Panc1 (cell line): ENCODE measurements at places on chromosomes 5 and 9. TPM values are rescaled to one million over a fixed set of nuclear protein-coding genes. Genes with fewer than 3 reads are reported as not detected.

GRCh38 chr5:111752426-111752965 lies 4.5 kb downstream of the NREP start:
- H3K27me3 ChIP-seq = no peaks in the 10 kb centered on the region
- H3K4me1 ChIP-seq = peaks cover 6% of the 10 kb centered on the region; the same call in 1 of the 2 replicates
- H3K4me3 ChIP-seq = no peak overlapping the region
- no peaks in the 10 kb centered on the region for H3K36me3 ChIP-seq

- no peaks in the 10 kb centered on the region for H3K4me1 ChIP-seq
- no peaks in the 10 kb centered on the region for H3K36me3 ChIP-seq
- DNase-seq = no peak
Observed at GRCh38 chr5:98614341-98614740, 159.1 kb upstream of the RGMB start.

DNA sequence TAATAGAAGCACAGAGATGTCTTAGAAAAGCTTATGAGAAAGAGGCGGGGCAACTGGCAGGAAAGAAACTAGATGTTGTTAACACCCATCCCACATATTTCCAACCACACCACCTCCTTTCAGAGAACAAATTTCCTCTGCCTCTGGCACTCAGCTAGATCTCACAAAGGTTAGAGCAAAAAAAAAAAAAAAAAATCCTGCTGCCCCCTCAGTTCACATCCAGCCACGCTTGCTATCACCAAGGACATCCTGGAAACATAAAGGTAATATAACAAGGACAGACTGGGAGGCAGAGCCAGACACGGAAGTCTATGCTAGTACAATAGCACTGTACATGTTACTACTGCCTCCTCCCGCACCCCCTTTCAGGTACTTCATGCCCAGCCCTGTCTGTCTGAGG lies 238.0 kb upstream of the PTGER4 start:
- no peak overlapping the region for H3K27ac ChIP-seq
- H3K27me3 ChIP-seq = no peaks in the 10 kb centered on the region
- no peak overlapping the region for H3K4me3 ChIP-seq
- no peak for DNase-seq
- no peaks in the 10 kb centered on the region for H3K36me3 ChIP-seq
- H3K4me1 ChIP-seq = no peaks in the 10 kb centered on the region

GRCh38 chr5:1470762-1471211 lies 25.5 kb upstream of the SLC6A3 start:
- H3K36me3 ChIP-seq = no peaks in the 10 kb centered on the region
- H3K27me3 ChIP-seq = no peaks in the 10 kb centered on the region
- no peaks in the 10 kb centered on the region for H3K4me1 ChIP-seq

SEC61B gene
- total RNA-seq = 90.4 TPM

DNA sequence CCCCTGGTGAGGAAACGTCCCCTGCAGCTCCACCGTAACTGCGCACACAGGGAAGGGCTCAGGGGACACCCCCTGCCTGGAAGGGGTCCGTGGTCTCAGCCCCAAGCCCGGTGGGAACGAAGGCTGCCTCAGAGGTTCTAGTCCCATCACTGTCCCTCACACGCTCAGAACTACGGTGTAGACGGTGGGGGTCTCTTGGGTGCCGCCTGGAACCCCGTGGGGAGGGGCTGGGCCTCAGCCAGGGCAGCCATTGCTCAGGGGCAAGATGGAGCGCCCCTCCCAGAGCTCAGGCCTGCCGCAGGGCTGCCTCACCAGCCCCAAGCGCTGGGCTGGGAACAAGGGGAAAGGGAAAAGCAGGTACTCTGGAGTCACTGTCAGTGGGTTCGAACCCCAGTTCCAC lies 2.9 kb downstream of the AGPAT2 start:
- no peak for DNase-seq
- H3K4me1 ChIP-seq = peaks cover 20% of the 10 kb centered on the region; the same call in 1 of the 2 replicates
- no peak overlapping the region for H3K4me3 ChIP-seq
- no peak overlapping the region for H3K27ac ChIP-seq

DNA sequence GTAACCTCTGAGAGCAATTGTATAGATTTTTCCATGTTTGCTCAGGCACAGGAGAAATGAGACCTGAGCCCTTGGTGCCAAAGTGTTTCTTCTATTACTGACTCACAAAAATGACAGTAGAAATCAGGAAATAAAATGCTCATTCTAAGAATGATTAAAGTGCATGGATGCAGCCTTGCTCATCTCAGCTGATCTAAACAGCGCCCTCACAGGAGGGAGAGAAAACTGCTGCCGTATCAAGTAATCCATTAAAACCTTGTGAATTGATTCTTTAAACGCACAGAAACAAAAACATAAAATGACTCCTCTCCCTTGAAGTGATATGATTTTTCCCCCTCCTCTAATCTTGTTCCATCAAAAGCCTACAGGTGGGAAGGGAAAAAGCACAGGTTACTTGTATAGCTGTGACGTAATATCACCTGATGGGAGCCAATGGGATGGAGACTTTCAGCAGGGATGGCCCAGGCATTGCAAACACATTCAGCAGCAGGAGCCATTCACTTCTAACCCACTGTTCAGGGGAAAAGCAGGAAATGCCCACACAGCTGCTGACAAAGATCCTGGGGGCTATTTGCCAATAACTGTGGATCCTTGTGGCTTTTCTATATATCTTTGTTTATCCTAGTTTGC lies 76.7 kb downstream of the PLCXD3 start:
- H3K36me3 ChIP-seq = no peaks in the 10 kb centered on the region
- H3K4me3 ChIP-seq = no peak overlapping the region
- DNase-seq = no peak

DNA sequence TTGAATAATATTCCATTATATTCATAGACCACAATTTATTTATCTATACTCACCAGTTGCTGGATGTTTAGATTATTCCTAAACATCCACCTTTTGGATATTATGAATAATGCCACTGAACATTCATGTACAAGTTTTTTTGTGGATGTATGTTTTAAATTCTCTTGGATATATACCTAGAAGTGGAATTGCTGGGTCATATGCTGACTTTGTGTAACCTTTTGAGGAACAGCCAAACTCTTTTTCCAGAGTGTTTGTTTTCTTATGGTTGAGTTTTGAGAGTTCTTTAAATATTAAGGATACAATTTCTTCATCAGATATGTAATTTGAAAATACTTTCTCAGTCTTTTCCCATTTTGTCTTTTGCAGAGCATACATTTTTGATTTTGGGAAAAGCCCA lies 2.7 kb downstream of the VPS13A start:
- H3K27me3 ChIP-seq = no peaks in the 10 kb centered on the region
- no peak for DNase-seq
- no peak overlapping the region for H3K4me3 ChIP-seq
- no peak overlapping the region for H3K27ac ChIP-seq
- no peaks in the 10 kb centered on the region; the same call in 1 of the 2 replicates for H3K4me1 ChIP-seq
- peaks cover 3% of the 10 kb centered on the region; the same call in 1 of the 2 replicates for H3K36me3 ChIP-seq

SIT1 gene
- not detected for total RNA-seq

DNA sequence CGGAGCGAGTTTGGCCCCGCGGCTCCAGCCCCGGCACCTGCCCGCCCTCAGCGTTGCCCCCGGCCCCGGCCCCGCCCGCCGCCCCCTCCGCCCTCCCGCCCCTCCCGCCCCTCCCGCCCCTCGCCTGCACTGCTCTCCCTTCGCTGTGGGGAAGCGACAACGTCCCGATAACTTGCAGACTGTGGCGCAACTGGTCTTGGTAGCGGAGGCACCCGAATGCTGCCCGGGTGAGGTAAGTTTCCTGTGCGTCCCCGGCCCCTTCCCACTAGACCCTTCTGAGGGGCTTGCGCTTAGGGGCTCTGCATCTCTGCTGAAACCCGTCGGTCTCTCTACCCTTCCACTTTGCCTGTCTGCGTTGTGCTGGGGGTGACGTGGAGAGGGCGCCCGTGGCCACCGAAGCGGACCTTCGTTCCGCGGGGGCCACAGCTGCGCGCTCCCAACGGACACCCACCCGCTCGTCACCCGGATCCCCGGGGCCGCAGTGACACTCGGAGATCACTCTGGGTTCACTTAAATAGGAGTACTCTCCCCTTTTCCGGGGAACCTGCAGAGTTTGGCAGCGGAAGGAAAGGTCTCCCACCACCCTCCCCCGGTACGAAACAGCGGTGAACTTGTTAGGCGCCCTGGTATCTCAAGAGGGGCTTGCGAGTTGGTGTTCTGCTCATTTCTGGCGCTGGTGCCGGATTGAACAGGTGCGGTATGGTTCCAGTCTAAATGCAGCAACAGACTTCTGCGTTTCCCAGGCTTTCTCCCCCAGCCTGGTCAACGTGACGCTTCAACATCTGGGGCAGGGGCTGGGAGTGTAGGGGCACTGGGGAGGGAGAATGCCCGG lies 707 bp downstream of the PIP5K1B start:
- peak overlapping the region; percentile 40 for H3K4me3 ChIP-seq
- H3K27ac ChIP-seq = no peak overlapping the region
- H3K27me3 ChIP-seq = peaks cover 15% of the 10 kb centered on the region
- no peaks in the 10 kb centered on the region for H3K36me3 ChIP-seq
- DNase-seq = no peak

- no peak for DNase-seq
- H3K27me3 ChIP-seq = no peaks in the 10 kb centered on the region
- H3K4me3 ChIP-seq = no peak overlapping the region
- no peaks in the 10 kb centered on the region for H3K4me1 ChIP-seq
- no peak overlapping the region for H3K27ac ChIP-seq
Observed at GRCh38 chr5:16704945-16705344, 88.1 kb upstream of the RETREG1 start.

DNA sequence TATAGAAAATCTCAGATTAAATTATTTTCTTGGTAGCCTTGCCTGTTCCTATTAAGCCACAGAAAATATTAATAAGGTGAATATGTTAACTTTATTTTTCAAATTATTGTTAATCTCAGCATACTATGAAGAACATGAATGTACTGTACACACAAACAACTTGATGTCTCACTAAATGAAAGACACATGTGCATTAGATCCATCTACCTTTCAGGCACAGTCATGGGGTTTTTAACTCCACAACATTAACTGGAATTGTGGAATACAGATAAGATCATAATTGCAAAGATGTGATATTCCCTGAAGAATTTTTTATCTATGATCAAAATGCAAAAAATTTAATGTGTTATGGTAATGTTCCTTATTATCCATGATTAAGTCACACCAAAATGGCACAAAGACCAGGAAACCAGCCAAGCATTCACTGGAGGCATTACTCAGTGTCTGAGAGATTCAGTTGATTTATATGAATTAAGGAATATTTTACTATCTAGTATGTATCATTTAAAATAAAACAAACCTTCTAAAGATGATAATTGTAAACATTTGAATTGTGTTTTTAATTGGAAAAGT lies 150.0 kb upstream of the VCAN start:
- no peak for DNase-seq
- H3K27me3 ChIP-seq = no peaks in the 10 kb centered on the region
- no peak overlapping the region for H3K27ac ChIP-seq
- no peak overlapping the region for H3K4me3 ChIP-seq
- H3K36me3 ChIP-seq = no peaks in the 10 kb centered on the region

DNA sequence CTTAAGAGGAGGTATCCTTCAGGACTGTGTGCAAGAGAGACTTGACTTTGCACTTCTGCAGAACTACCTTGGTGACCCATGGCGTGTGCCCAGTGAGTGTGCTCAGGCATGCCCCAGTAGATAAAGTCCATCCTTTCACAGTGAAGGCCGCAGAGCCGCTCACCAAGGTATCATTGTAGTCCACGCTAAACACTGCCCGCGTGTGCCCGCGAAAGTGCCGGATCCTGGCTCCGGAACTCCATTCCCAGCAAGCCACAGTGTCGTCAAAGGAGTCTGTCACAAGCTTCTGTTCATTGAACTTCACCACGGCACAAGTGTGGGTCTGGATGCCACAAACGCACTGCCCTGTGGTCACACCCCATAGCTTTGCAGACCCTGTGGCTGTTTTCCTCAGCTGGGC lies 3.3 kb upstream of the GRM6 start:
- H3K4me1 ChIP-seq = no peaks in the 10 kb centered on the region
- H3K27me3 ChIP-seq = no peaks in the 10 kb centered on the region
- no peak for DNase-seq
- no peak overlapping the region for H3K4me3 ChIP-seq

SPRY4 gene
- total RNA-seq = 35.6 TPM

DNA sequence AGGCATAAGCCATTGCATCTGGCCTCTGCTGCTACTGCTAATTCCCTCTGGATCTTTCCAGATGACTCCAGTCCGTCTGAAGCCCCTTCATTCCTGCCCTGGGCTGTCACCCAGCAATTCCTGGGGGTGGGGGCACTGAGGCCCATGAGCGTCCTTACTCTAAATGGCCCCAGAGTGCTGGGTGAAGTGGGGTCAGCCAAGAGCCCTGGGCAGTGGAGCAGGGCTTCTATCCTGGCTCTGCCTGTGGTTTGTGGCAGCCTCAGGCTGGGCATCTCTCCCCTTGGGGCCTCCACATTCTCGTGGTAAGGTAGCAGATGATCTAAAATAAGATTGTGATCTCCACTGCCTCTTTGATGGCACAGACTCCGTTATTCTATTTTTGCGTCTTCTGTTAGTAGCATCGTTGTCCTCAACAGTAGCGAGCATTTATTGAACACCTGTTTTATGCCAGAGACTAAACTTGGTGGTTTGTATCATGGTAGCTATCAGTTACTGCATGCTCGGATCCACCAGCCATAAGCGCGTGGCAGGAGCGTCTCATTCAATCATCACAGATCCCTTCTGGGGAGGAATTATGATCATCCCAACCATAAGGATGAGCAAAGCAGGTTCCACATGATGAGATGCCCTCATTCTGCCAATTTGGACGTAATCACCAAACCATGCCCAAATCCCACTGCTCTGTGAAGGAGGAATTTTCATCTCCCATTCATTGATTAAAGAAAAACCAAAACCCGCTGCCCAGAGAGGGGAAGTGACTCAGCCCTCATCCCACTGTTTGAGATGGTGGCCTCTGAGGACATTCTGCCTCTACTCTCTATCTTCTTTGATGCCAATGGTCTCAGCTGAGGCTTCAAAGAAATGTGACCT lies 21.9 kb upstream of the DUSP1 start:
- no peaks in the 10 kb centered on the region for H3K27me3 ChIP-seq
- DNase-seq = no peak
- H3K36me3 ChIP-seq = no peaks in the 10 kb centered on the region
- peaks cover 50% of the 10 kb centered on the region for H3K4me1 ChIP-seq

SLC36A2 gene
- not detected for total RNA-seq

GRCh38 chr9:134972140-134972539 lies 54.4 kb upstream of the FCN1 start:
- H3K27me3 ChIP-seq = peaks cover 5% of the 10 kb centered on the region
- H3K4me1 ChIP-seq = no peaks in the 10 kb centered on the region
- no peak overlapping the region for H3K27ac ChIP-seq

DNA sequence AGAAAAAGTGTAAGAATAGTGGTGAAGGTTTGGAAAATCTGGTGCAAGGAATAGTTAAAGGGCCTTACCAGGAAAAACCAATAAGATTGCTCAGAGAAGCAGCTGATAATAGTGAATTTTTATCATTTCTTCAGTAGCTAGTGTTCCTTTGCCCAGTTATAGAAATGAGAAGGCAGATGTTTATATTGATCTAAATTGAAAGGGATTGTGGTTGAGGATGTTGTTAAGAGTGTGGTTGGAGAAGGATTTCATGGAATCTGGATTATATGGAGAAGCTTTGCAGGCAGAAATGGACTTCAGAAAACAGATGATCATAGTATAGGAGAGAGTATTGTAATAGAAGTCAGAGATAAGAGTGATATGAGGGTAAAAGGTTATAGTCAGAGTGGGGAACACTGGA lies 102.6 kb downstream of the XRCC4 start:
- no peaks in the 10 kb centered on the region for H3K27me3 ChIP-seq
- H3K4me3 ChIP-seq = no peak overlapping the region
- H3K4me1 ChIP-seq = no peaks in the 10 kb centered on the region
- no peaks in the 10 kb centered on the region for H3K36me3 ChIP-seq
- no peak overlapping the region for H3K27ac ChIP-seq

GRCh38 chr5:141952020-141952419 lies 6.0 kb downstream of the PCDH12 start:
- H3K27me3 ChIP-seq = no peaks in the 10 kb centered on the region; the same call in none of the 2 replicates
- H3K36me3 ChIP-seq = no peaks in the 10 kb centered on the region
- no peak for DNase-seq
- no peak overlapping the region for H3K4me3 ChIP-seq
- H3K4me1 ChIP-seq = no peaks in the 10 kb centered on the region
